Activated CD4-positive, alpha-beta T cell treated with anti-CD3 and anti-CD28 coated beads, Interleukin-10, Interleukin-2, amounts not matched to agents 100 ng/mL and 50 ng/mL, durations not matched to agents 16 hours and 8 hours (primary cell): ENCODE measurements at places on chromosomes 16 and 17.
A peak's percentile ranks its signal among the peaks of the same experiment; 100 is the strongest.

DNA sequence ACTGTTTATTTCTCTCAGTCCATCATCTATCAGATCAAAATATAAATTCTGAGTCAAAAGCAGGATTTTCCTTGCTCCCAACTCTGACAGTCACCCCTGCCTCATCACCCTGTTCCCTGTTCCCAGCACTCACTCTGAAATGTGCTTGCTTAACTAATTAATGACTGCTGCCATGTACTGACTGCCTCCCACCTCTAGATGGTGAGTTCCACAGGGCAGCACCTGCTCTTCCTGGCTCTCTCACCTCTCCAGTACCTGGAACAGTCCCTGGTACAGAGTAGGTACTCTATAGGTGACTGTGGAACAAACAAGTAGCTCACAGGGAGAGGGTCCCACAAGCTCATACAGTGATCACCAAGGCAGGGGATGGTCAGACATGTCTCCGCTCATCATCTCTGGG, 114.3 kb upstream of the C16orf82 start:
- DNase-seq, result no peak

- DNase-seq, result no peak
Measured at GRCh38 chr16:66247516-66248481, 118.7 kb upstream of the CDH5 start.

DNA sequence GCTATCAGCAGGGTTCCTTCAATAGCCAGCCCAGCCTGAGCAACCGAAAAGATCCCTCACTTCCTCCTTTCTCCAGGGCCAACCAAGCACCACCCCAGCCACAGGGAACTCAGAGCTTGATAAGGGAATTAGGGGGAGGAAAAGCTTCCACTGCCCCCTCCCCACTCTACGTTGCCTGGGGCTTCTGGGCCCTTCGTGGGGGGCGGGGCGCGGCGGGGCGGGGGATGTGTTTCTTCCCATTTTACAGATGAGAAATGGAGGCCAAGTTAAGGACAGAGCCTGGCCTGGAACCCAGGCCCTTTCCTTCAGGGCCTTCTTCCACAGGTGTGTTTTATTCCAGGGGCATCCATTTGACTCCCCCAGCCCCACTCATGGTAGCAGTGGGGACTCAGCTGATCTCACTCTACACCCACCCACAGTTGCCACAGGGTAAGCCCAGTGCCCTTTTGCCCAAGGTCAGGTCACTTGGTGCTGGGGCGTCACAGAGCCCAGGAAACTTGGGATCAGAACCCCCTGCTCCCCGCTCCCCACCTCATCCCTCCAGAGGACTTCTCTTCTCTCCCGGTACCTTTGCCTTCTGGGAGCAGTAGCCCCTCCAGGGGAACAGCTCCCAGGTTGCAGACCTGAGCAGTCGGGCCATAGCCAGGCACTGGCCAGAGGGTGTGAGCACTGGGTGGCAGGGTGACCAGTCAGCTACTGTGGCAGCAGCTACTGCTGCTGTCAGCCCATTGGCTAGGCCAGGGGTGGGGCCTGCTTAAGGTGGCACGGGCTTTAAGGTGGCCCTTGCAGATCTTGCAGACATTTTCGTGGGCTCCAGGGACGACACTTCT, at the start of gene LDHD:
TSS of gene LDHD (minus strand) at position 700 of the 830 bp plus-strand sequence. CDS start at position 640, 60 bp downstream.
- DNase-seq, result no peak

GRCh38 chr17:78058001-78058400, 70.6 kb downstream of the TMC6 start:
- DNase-seq, result no peak

DNA sequence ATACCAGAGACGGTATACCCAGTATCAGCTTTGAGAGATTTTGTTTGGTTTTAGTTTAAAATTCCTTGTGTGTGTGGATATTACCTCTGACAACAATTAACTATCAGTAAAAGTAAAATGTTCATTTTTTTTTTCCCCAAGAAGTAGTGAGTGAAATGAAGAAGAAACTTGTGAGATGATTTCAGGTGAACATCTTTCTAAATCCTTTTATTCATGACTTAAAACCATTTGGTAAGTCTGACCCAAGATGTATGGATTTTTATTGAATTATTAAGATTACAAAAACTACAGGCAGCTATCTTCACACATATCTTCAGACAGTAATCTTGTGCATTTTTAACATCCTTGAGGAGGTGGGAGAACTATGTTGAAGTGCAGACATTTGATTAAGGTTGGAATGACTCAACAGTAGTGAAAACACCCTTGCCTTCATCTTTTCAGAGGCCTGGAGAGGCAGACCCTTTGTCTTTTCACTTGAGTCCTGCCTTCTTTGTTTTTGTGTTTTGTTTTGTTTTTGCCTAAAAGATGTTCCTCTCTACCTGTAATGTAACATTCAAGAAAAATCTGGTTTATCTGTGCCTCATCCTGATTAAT, 240.3 kb upstream of the TBX2 start:
- DNase-seq, result peak; percentile 32

DNA sequence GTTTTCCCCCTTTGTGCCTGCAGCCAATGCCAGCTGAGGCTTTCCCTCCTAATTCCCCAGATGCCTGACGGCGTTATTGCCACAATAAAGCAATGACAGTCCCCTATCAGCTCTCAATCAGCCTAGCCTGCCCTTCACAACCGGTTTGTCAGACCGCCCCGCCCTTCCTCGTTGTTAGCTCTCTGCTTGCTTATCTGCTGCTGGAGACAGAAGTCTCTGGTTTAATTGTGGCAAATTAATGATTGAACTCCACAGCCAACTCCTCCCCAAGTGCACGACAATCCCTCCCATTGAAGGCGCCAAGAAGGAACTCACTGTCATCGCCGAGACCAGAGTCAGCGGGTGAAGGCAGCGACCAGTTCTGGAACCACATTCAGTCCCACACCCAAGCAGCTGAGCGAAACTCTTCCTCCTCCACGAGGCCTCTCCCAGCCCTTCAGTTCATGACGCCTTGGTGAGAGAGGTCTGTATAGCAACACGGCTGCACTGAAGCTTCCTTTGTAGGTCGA, 474.4 kb downstream of the SLC39A11 start:
- peak; percentile 10 for DNase-seq

- DNase-seq, result no peak
Measured at GRCh38 chr17:67478401-67479041, 101.4 kb downstream of the PITPNC1 start.

GRCh38 chr17:59370593-59371299, 39.3 kb downstream of the YPEL2 start:
- DNase-seq, result no peak

DNA sequence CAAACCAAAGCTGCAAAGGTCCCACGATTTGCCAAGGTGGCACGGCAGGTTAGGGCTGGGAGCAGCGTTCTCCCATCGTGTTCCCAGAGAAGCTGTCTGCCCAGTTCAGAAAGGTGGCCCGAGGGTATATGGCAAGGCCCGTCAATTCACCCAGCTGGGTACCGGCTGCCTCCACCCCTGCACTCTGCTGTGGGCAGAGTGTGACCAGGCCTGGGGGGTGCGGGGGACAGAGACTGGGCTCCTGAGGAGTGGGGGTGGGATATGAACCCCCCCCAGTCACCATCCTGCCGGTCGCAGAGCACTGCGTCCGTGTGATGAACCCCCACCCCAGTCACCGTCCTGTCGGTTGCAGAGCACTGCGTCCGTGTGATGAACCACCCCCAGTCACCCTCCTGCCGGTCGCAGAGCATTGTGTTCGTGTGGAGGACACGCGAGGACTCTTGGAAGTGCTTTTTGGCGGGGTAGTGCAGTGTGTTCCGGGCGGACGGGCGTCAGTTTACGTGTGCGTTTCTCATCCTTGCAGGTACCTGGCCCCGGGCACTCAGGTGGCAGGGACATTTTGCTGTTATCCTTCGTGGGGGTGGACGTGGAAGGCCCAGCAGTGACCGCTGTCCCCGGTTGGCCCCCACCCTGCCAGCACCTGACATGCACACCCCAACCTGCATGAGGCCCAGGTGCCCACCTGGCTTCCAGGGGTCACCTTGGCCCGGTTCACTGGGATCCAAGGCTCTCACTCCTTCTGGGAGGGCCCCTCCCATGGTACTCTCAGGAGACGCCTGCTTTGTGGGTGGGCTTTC, 2.7 kb upstream of the FASN start:
- DNase-seq, result no peak

GRCh38 chr17:15274017-15274416, 8.9 kb upstream of the PMP22 start:
- DNase-seq, result no peak

GRCh38 chr17:80367503-80367902, 47.5 kb upstream of the ENDOV start:
- DNase-seq, result no peak

DNA sequence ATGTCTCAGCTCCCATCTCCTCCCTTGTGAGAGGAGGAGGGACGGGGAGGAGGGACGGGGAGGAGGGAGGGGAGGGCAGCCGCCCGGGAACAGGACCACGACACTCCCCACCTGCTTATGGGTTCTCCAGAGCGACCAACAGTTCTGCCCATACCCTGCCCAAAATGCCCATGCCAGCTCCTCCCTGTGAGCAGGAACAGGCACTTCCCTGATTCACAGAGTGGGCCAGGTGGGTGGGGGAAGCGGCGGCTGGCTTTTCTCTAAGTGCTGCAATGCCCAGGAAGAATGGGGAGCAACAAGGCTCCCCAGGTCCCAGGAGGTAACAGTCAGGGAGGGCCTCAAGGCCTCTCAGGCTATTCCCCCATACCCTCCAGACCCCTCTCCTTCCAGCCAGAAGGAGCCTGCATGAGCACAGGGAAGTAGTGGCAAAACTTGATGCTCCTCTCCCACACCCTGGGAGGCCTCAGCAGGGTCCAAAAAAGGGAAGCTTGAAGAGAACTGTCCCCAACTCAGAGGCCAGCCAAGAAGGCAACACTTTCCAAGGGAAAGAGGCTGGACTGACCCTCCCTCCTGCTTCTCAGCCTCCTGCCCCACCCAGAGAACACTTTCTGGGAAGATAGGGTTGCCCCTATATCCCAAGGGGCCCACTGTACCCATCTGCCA, 53.8 kb downstream of the MYO18A start:
- DNase-seq, result no peak

GRCh38 chr16:57041182-57042156, 50.9 kb upstream of the CPNE2 start:
- DNase-seq, result peak; percentile 92

- DNase-seq, result no peak
Measured at GRCh38 chr17:14604591-14605266, 303.8 kb downstream of the HS3ST3B1 start.

- DNase-seq, result no peak
Measured at GRCh38 chr16:85064186-85064585, 36.6 kb downstream of the KIAA0513 start.

DNA sequence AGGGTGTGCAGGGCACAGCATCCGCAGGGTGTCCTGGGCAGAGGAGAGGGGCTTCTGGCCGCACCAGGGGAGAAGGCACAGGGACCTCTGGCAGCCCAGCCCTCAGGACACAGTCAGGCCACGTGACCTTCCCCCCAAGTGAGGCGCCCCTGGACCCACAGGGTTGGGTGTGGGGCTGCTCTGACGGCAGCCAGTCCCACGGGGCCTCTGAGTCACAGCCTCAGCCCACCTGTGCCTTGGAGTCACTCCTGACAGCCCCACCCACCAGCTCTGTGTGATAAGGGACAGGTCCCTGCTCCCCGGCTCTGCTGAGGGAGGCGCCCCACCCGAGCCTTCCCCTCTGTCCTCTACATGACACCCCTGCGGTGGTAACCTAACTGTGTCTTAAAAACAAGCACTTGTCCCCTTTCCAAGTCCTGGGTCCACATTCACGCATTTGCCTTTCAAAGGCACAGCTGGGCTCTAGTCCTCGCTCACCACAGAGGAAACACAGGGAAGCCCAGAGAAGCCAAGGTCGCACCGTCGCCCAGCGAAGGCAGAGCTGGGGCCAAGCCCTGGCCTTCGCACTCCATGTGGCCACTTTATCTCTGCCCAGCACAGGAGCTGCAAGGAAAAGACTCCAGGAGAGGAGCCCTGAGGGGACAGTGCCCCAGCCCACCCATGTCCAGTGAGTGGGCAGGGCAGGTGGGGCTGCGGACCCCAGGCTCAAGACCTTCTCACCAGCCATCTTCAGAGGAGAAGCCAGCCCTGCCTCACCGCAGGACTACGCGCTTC, 5.1 kb upstream of the NPTX1 start:
- no peak for DNase-seq

GRCh38 chr16:20023190-20023589, 50.5 kb downstream of the GPR139 start:
- no peak for DNase-seq

GRCh38 chr16:89230255-89230654, 12.8 kb downstream of the ZNF778 start:
- DNase-seq, result no peak

DNA sequence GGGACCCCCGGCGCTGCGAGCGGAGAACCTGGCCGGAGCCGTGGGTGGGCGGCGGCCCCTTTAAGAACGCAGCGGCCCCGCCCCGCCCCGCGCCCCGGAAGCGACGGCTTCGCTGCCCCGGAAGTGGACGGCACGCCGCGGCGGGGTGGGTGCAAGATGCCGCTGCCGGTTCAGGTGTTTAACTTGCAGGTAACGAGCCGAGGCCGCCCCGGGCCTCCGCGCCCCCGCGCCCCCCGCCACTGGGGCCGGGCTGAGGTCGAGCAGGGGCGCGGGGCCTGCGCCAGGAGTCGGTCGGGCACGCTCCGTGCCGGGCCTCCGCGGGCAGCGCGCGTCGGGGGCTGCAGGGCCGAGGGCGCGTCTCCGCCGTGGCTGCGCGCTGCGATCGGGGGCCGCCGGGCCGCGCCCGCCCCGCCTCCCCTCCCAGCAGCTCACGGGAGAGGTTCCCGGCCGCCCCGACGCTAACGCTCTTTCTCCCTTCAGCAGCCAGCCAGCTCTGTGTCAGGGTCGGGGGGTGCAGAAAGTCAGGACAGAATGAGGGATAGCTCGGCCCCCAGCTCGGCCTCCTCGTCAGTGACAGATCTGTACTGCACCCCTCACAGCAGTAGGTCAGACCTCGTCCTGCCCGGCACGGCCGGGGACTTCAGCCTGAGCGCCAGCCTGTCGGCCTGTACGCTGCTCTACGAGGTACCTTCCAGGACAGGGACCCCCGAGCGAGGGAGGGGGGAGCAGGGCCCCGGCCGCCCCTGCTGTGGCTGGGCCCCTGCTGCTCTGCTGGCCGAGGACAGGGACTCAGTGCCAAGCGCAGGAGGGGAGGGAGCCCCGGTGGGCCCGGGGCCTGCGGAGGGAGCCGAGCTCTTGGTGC, at the start of the genes GPS1 and RFNG:
TSS of gene GPS1 (plus strand) at position 123 of the 862 bp plus-strand sequence. CDS start at position 157, 34 bp downstream.
TSS of gene RFNG (minus strand) at position 36 of the 862 bp plus-strand sequence. CDS start 45 bp downstream, outside the sequence.
- DNase-seq, result peak; percentile 83

- DNase-seq, result no peak
Measured at GRCh38 chr16:16867973-16868372, 489.0 kb downstream of the NPIPA7 start.

DNA sequence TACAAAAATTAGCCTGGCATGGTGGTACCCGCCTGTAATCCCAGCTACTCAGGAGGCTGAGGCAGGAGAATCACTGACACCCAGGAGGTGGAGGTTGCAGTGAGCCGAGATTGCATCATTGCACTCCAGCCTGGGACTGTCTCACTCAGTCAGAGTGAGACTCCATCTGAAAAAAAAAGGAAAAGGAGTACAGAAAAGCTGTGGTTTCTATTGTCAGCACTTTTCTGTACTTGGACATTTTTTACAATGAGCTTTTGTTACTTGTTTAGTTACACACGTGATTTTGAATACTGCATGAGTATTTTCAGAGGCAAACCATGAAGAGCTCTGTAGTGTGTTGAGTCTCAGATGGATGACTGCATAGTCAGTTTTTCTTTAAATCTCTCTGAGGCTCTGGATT, 26.3 kb downstream of the ZC3H18 start:
- DNase-seq, result peak; percentile 30

GRCh38 chr17:44352828-44353671, 7.9 kb downstream of the GRN start:
- no peak for DNase-seq
